ENCODE measurements at places on chromosomes 2 and 18.
A peak's percentile ranks its signal among the peaks of the same experiment; 100 is the strongest.

DNA sequence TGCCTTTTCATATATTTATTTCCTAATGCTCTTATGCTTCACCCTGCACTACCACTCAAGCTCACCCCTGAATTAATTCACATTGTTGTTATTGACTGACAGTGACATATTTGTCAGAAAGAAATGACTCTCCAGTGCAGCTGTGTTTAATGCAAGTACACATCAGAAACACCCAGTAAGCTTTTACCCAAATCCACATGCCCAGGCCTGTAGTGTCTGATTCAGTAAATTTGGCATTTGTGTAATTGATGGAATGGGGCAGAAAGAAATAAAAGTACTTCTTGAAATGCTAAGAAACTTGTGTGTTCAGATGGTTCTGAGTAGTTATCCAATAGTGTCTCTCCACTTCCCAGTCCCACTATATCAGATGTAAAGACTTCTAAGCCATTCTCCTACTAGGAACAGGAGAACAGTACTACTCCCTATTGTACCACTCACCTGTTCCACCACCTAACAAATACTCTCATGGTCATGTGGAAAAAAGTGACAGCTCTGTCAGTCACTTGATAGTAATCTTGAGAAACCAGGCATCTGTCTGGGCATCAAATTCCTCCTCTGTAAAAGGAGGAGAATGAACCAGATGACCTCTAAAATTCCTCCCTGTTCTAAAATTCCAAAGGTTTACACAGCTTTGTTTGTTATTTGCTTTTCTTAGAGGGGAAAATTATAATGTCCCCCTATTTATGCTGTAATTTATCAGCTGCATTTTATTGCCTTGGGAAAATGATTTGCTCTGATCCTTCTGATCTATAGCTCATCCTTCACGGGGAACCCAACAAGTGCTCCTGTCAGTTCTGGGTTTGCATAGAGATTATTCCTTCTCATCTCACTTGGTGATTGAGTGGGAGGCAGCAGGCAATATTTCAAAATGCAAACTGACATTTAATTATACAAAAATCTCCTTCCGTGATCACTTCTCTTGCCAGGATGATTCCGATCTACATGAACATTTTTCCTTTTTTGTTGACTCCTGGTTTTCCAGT, 70.9 kb downstream of the ZNF385B start:
- DNase-seq: no peak

DNA sequence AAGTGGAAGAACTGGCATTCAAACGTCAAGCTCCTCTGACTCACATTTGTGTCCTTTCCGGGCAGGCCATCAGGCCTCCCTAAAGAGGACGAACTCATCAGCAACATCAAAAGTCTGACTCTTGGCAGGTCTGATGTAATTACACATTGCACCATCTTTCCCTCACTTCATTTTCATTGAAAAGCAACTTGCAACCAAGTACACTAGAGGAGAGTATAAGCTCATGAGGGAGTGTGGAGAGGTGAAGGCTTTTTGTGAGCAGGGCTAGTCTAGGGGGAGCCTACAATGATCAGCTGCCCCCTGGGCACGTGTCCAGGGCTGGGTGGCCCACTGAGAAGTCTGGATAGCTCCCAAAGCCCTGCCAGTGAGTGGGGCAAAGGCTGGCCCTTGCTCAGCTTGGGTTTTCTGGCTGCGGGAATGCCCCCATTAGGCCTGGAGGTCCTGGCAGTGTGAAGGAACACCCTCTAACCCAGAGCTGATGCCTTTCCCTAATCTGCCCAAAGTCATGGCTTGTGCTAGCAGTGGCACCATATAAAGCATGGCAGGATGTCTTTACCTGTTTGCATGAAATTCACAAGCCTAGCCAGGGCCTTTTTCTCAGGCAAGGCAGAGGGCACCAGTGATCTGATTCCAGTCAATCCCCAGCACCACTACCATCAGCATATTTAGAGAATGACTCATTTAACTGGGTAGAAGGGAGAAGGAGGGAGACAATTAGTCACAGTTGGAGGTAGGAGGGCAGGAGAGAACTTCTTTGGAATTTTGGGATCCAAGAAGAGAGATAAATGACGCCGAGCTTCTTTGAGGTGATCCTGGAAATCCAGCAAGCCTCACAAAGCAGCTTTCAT, 8.5 kb upstream of the DAW1 start:
- DNase-seq: no peak

GRCh38 chr2:102487761-102488462, 14.9 kb downstream of the SLC9A4 start:
- no peak for DNase-seq

- no peak for DNase-seq
Measured at GRCh38 chr2:165693838-165694237, 100.2 kb downstream of the GALNT3 start.

DNA sequence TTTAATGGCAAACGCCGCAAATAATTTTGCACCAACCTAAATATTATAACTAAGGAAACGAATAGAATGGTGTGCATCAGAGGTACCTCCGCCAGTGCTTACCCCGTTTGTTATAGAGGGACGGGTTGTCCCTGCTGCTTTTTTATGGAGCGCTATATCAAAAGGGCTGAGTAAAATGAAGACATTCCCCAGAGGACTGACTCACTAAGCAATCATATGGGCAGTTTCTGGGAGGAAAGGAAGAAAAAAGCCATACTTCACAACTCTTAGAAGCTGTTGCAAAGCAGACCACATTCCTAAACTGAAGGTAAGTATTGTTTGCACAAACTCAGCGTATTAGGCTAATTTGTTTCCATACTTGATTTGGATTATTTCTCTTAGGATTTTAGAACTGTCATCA, 12.9 kb downstream of the ID2 start:
- DNase-seq: no peak

DNA sequence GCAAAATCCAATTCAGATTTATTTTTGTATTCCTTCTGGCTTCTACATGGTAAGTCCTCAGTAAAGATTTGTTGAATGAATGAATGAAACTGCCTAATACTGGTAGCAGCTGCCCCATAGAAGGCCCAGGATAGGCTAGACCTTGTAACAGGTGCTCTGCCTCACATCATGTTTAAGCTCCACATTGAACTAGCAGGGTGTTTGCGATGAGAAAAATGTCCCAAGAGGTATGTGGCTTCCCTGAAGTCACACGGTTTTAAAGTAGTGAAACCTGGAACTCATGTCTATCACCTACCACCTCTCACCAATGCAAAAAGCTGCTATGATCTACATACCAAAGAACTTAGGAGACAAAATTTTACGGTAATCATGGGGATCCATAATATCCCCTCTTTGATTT, 765 bp upstream of the LHCGR start:
- no peak for DNase-seq

GRCh38 chr18:31634331-31634713, 42.6 kb downstream of the TTR start:
- DNase-seq: no peak

DNA sequence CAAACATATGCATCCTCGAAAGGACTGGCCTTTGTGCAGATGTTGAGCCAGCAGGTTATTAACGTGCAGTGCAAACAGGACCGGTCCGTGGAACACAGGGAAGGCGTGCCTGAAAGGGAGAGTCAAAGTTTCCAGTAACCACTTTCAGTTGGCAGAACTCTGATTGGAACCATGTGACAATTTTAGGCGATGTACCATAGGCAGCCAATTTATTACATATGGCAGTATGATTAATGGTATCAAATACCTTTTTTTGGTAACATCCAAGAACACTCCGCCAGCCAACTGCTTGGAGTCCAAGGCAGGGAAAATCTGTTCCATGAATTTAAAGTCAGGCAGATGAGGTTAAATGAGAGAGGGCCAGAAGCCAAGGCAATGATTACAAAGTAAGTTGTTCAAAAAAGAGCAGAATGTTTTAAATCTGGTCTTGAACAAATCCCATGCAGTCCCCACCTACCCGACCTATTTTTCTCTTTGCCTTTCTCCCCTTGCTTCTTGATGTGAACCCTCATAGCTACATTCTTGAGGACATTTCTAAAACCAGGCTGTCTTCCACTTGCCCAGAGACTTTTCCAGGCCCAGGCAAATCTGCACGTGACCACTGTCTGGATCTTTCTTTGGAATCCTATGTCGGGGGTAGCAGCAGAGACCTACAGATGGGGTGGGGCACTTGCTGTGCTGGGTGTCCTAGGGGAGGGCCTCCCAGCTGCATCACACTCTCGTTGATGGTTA, 351.7 kb downstream of the HRH4 start:
- DNase-seq: no peak

GRCh38 chr2:37657471-37657870, 14.0 kb downstream of the CDC42EP3 start:
- DNase-seq: no peak

DNA sequence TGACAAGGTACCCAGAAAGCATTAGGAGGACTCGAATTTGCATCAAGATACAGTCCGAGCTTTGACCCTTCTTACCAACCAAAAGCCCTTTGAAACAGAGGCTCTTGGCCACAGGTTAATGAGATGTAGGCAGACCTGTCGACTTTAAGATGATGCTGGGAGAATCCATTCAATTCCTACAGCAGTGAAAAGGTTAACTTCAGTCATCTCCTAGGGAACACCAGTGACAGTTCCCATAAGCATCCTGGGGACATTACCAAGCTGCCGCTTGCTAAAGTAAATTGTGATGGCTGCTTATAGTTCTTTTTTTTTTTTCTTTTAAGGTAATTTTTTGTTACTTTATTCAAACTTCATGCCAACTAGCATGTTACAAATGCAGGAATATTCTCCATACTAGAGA, 379.3 kb downstream of the SOX11 start:
- DNase-seq: no peak

GRCh38 chr2:10253596-10254372, 48.9 kb upstream of the HPCAL1 start:
- DNase-seq: peak; percentile 55

DNA sequence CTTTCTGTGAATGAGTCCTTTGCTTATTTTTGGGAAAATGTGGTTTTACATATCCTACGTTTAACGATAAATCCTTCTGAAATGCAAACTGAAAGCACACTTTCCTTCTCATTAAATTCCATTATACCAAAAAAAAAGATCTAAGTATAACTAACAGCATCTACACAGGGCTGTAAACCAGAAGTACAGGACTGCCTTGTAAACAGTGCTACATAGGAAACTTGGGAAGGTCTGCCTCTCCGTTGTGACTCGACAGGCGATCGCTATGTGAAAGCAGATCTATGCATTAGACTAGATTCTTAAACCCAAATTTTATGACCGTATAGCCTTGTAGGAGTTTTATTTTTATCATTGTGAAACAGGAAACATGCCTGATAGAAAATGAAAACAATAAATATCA, 690.5 kb downstream of the ARHGAP15 start:
- no peak for DNase-seq

GRCh38 chr18:57544936-57545660, 41.4 kb downstream of the FECH start:
- no peak for DNase-seq

DNA sequence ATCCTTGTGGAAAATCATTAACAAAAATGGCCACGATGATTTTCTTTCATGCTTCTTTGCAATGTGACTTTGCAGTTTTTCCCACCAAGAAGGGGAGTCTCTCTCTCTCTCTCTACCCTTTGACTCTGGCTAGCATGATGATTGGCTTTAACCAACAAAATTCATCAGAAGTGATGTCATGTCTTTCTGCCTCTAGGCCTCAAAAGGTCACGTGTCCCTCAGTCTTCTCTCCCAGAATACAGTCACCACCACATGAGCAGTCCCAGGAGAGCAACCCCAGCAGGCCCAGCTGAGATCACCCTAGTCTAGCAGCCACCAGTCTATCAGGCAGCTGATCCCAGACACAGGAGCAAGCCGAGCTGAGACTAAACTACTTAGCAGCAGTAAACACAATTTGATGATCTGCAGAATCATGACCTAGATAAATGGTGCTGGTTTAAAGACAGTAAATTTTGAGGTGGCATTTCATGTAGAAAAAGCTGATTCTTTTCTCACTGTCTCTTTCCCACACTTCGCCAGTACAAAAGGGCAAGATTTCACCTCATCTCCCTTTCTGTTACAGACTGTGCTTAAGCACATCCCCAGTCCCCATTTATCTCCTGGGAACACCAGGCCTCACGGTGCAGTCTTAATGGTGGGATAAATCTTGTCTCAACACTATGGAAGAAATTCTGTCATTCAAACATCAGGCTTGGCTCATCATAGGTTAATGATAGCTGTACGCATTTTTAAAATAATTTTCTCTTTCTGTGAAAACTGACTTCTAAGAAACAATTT, 132.7 kb downstream of the SCG2 start:
- no peak for DNase-seq

DNA sequence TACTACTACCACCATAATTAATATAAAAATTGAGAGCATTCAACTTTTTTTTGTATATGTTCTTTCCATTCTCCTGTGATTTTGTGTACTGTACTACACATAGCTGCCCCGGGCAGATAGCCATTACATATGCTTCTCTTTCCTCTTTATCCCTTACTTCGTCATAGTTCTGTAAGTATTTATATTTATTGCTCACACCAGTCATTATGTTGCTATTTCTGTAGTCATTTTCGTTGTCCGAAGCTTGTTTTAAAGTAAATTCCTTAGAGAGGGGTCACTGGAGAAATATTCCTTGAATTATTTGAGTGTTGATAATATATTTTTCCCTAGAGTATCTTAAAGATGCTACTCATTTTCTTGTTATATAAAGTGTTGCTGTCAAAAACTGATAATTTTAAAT, 144.0 kb downstream of the CLIP4 start:
- no peak for DNase-seq

DNA sequence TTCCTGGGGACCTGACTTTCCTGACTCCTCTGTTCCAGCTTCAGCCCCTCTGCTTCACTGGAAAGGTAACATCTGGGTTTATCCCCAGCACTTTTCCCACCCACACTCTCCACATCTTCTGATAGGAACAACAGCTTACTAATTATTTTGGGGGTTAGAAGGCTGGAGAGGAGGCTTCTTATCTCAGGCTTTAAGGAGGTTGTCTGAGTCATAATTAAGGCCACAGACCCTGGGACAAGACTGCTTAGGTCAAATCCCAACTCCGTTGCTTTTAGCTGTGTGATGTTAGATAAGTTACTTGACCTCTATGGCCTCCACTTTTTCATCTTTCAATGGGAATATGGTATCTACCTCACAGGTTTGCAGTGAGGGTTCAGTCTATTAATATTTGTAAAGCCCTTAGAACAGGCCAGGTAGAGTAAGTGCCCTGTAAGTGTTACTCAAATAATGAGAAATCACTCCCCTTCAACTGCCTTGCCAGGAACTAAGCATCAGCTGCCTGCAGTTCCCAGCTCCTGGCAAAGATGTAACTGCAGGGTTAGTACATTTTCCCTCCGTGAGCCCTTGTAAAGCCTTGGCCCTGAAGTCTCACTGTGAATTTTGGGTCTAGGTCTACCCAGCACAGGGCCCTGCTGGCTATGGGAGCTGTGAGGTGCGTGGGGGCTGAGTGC, 123.6 kb downstream of the MTX2 start:
- DNase-seq: no peak

- no peak for DNase-seq
Measured at GRCh38 chr18:79572848-79573451, 106.7 kb upstream of the CTDP1 start.
